Stimulated activated CD8-positive, alpha-beta memory T cell treated with anti-CD3 and anti-CD28 coated beads, Interleukin-15, amount 100 ng/mL, for 24 hours (primary cell): ENCODE measurements at places on chromosomes 6 and 20.

DNA sequence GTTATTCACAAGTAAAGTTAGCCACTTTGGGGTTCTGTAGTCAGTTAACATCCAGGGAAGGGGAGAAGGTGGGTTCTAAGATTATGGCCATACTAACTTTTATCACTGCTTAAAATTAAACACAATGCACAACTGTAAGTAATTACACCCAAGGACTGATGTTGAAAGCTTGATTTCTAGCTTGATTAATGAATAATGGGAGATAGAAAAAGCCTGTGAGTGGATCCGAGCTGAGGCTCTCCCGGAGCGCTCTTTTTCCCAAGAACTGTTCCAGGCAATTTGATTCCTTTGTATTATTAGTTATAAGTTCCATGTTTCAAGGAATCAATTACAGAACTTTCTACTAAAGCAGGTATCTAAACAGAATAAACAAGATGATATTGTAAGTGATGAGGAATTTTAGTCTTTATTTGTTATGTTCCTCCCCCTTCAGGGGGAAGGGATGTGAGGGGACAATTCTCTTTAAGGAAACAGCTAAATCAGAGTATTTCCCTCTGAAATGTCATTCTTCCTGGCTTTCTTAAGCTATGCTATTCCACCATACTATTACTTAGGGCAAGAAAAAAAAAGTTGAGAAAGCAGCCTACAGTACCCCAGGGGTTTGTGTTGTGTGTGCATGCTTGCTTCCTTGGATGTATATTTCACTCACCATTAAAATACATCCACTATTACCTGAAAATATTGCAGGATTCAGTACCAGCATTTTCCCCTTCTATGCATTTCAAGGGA lies 3.8 kb downstream of the TSHZ2 start:
- DNase-seq = no peak

- no peak for DNase-seq
Measured at GRCh38 chr20:2846698-2847097, 6.2 kb downstream of the VPS16 start.

- DNase-seq = no peak
Measured at GRCh38 chr6:113530769-113531168, 326.4 kb upstream of the MARCKS start.

GRCh38 chr6:145372671-145373151 lies 362.6 kb downstream of the EPM2A start:
- DNase-seq = no peak

- no peak for DNase-seq
Measured at GRCh38 chr6:44415873-44416502, 28.5 kb downstream of the CDC5L start.

- no peak for DNase-seq
Measured at GRCh38 chr20:41413169-41413568, 46.6 kb upstream of the EMILIN3 start.

GRCh38 chr6:28634411-28634760 lies 108.7 kb downstream of the GPX5 start:
- no peak for DNase-seq

GRCh38 chr6:170102582-170103481 lies 188.0 kb downstream of the DLL1 start:
- no peak for DNase-seq

- no peak for DNase-seq
Measured at GRCh38 chr20:32553618-32554017, 31.5 kb downstream of the NOL4L start.

- no peak for DNase-seq
Measured at GRCh38 chr20:62818592-62819493, 2.0 kb downstream of the COL9A3 start.

DNA sequence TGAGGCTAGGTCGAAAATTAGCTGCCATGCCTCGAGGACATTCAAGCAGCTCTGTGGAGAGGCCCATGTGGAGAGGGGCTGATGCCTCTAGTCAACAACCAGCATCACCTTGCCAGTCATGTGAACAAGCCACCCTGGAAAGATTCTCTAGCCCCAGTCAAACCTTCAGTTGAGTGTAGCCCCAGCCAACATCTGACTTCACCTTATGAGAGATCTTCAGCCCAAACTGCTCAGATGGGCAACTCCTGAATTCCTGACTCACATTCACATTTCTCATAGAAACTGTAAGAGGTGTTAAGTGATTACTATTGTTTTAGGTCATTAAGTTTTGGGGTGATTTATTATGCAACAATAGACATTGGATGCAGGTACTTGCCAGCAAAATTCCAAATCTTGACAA lies 44.9 kb downstream of the GJA10 start:
- DNase-seq = no peak
